Activated CD8-positive, alpha-beta memory T cell treated with anti-CD3 and anti-CD28 coated beads for 1 hour (primary cell): ENCODE measurements at places on chromosomes 2 and 18.
A peak's percentile ranks its signal among the peaks of the same experiment; 100 is the strongest.

DNA sequence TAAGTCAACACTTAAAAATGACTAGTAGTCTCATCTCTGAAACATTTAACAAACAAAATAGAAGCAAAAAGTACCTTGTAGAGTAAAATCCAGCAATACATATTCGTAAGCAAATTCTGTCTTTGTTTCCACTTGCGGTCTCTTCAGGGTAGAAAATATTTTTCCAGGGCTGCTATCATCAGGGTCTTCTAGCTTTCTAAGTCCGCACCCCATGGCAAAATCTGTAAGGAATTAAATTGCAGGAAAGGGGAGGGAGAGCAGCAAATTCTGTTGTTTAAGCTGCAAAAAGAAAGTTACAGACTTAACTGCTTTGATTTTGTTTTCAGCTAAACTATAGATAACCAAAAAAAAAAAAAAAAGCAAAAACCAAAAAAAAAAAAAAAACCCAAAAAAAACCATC, at the start of gene RFTN2:
TSS of gene RFTN2 (minus strand) at position 342 of the 400 bp plus-strand sequence. CDS start at position 213, 129 bp downstream.
- DNase-seq, result no peak

DNA sequence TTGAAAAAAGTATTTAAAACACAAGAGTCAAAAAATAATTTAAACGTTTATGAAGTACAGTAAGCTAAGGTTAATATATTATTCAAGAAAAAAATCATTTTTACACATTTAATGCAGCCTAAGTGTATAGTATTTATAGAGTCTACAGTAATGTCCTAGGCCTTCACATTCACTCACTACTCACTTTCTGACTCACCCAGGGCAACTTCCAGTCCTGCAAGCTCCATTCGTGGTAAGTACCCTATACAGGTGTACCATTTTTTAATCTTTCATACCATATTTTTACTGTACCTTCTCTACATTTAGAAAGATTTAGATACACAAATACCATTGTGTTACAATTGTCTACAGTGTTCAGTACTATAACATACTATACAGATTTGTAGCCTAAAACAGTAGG, 20.9 kb upstream of the RPRD1A start:
- DNase-seq, result no peak

DNA sequence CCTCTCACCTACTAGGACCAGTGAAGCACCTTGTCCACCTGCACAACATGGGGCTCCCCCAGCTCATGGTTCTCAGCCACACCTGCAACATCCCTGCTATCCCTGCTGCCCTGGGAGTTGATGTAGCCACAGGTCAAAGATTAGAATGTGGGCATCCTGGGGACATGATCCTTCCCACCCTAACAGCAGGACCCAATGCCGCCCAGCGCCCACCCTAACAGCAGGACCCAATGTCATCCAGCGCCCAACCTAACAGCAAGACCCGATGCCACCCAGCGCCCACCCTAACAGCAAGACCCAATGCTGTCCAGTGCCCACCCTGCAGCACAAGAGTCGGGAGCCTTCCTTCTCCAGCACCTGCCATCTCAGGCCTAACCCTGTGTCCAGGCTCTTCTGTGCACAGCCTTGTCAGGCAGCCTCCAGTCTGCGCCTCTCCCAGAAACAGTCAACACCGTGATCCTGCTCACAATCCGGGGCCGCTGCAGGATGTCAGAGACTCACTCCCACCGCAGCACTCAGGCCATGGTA, 237.3 kb upstream of the SALL3 start:
- DNase-seq, result no peak

DNA sequence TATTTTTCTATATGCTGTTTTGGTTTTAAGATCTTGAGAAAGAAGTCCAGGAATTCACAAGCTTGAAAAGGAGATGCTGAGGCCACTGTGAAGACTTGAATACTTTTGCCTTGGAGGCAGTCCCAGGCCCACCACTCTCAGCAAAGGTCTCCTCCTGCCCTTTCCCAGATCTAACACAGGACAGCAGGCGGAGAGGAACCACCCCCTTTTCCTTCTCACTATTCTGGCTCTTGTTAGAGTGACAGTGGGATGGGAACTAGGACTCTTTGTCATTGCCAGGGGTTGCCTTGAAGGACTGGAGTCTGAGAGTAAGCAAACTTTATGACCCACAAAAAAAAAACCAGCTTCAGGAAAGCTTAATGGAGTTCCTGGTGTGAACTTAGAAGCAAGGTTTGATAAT, 54.7 kb downstream of the E2F6 start:
- DNase-seq, result no peak

DNA sequence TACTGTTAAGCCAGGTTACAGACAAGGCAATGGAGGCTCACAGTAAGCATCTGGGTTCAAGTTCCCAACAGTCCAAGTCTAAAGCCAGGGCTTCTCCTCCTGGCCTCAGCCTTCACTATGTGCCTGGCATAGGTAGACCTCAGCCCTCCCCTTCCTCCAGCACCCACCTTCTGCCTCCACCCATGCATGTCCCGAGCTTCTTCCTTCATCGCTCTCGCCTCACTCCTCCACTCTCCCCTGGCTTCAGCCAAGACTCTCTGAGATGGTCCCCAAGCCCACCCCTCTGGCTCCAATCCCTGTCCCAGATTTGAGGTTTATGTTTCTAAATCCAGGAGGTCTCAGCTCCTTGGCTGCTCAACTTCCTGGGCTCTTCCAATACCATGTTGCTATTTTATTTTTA, 26.9 kb downstream of the CENPA start:
- no peak for DNase-seq

- no peak for DNase-seq
Observed at GRCh38 chr2:146386096-146386495, 1458.7 kb upstream of the ACVR2A start.

DNA sequence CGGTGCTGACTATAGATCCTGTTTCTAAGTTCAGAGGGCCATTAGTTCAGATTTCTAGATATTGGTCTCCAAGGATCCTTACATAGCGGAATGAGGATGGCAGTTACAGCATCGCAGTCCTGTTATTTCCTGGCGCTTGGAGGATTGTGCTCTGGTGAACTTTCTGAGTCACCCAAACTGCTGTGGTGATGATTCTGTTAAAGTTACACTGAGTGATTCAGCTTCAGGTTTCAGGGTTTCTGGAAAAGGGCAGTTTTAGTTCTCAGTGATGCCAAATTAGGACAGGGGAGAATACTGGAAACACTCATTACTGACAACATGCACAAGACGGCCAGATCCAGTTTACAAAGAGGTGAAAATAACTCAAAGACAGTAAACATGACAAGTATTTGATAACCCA, 52.1 kb upstream of the ANKRD62 start:
- DNase-seq, result no peak

GRCh38 chr2:19837235-19837766, 64.5 kb downstream of the TTC32 start:
- DNase-seq, result no peak

DNA sequence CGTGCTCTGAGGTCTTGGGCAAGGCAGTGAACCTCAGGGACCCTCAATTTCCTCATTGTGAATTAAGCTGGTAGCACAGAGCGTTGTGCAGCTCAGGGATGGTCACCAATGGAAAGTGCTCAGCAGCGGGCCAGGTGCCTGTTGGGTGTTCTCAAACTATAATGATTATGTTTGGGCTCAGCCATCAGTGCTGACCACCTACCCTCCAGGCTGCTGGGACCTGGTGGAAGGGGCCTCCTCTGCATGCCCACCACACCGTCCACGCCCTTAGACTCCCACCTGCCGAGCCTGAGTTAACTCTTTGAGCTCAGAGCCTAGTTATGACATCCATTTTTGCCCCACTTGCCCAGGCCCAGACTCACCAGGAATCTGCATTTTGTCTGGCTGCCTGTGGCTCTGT, 35.0 kb downstream of the GLI2 start:
- DNase-seq, result no peak

- DNase-seq, result no peak
Observed at GRCh38 chr2:238431-238830, 25.4 kb downstream of the SH3YL1 start.

- DNase-seq, result no peak
Observed at GRCh38 chr2:216882876-216883275, 23.0 kb upstream of the TNP1 start.

- no peak for DNase-seq
Observed at GRCh38 chr18:22211657-22212056, 42.3 kb downstream of the GATA6 start.

- peak; percentile 28 for DNase-seq
Observed at GRCh38 chr2:240586919-240587800, 626 bp downstream of the CAPN10 start.

GRCh38 chr2:100141906-100142305, 484 bp downstream of the AFF3 start:
- no peak for DNase-seq

DNA sequence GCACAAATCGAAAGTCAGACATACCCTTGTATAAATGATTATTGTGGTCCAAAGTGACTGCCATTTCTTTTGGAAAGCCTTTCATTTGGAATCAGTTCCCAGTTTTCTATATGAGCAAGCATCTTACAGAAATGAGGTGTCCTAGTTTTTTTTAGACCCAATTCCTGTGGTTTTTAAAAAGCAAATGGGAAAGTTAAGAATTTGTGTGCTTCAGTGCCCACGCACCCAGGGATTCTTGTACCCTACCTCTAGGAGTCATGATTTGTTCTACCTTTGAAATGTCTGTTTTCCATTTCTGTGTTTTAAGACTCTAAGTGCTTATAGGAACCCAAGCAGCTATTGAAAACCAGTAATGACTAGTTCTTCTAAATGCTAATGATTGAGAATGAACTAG, 218.1 kb downstream of the CAMKMT start:
- no peak for DNase-seq

DNA sequence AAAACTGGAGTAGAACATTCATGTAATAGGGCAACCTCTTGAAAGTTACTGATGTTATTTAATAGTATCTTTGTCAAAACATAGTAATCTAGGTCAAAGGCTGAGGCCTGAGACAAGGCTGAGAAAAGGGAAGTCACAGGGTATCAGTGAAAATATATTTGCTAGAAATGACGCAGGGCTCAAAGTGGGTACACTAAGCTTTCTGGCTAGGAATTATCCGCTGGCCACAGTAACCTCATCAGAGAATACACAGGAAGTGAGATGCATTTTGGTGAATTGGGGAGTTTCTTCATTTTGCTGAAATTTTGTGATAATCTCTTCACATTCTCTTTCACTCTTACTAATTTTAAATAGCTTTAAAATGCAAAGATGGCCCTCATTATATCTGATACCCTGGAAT, 206.8 kb downstream of the OTX1 start:
- no peak for DNase-seq

DNA sequence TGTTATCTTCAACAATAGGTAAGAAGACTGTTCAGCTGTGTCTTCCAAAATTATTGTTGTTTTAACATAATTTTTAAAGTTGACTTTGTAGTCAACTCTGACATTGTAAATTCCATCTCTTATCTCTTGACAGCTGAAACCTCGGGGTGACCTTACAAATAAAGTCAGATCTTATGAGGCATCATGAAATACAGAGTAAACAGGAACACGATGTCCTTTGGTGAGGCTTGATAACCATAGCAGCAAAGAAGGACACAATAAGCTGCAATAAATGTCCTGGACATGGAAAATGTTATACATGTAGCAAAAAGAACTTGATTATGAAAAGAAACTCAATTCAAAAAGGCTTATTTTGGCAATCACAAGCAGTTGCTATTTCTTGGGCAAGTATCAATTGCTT, 618.9 kb upstream of the SLC39A10 start:
- no peak for DNase-seq

DNA sequence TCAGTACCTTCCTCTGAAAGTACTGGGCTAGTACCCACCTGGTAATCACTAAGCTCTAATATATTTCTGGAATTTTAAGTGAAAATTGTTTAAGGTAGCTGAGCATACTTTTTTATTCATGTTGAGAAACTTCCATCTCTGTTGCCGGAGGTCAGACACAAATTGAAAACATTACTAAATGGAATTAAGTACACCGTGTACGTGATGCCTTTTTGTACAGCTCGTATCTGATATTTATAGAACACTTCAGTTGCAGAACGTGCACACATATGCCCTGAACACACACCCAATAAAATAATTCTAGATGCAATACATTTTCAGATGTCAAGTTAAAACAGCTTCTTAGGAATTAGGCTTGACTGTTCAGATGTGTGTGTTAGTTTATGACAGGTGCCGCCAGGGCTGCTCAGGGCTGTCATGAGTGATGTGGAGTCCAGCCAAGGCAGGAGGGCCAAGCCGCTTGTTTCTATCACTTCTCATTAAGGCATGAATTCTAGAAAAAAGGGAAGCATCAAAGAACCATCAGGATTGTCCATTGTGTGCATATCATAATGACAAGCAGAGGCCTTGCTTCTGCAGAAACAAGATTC, 80.9 kb upstream of the FOSL2 start:
- no peak for DNase-seq

GRCh38 chr2:129480790-129481189, 498.7 kb upstream of the RAB6C start:
- DNase-seq, result no peak

DNA sequence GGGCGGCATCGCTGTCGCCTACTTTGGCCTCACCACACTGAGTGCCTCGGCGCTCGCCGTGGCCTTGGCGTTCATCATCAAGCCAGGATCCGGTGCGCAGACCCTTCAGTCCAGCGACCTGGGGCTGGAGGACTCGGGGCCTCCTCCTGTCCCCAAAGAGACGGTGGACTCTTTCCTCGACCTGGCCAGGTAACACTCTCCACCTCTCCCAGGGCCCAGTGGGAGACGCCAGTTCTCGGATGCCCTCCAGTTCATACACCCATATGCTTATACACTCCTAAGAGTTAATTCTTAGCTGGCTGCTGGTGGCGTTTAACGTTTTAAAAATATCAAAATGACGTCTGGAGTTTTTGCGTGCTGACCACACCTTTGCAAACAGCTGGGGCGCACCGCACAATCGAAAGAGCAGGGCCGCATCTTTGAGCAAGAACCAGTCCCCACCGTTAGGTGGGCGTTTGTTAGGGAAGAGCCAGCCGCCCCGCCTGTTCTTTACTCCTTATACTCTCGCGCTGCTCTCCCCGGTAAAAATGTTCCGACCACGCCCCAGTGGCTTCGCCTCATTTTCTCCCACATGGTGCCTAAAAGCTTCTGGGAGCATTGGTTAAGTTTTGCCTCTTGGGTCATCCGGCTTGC, 899 bp downstream of the SLC1A4 start:
- DNase-seq, result no peak

DNA sequence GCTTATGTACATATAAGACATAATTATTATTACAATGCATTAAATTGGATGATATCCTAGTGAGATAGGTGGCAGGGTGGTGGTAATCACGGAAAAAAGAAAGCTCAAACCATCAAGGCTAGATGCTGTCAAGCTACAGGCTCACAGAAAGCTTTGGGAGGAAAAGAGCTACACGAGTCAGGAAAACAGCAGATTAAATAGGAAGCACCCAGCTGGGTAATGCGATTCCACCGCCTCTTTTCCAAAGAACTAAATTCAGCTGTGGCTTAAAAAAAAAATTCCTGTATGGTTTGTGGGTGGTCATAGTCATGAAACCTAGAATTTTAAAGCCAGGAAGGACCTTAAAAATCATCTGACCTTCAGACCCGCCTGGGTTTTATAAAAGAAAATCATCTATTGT, 23.7 kb upstream of the PTPN4 start:
- DNase-seq, result no peak
